ENCODE measurements at places on chromosomes 5 and 9.

DNA sequence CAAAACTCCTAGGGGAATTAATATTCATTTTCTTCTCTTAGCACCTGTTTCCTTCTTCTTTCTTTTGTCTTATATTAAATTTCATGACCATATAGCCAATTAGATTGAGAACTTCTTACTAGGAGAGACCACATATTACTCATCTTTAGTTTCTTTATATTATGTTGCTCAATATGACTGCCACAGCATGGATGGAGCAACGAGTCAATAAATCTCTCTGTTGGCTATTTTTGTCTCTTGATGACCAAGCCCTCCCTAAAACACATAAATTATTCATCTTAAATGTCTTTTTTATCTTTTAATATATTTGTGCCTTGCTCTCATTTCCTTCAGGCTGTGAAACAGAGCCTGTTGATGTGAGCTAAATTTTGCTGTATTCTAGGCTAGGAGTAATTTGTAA is 123.0 kb downstream of the ADAMTSL1 start:
- DNase-seq, result no peak

DNA sequence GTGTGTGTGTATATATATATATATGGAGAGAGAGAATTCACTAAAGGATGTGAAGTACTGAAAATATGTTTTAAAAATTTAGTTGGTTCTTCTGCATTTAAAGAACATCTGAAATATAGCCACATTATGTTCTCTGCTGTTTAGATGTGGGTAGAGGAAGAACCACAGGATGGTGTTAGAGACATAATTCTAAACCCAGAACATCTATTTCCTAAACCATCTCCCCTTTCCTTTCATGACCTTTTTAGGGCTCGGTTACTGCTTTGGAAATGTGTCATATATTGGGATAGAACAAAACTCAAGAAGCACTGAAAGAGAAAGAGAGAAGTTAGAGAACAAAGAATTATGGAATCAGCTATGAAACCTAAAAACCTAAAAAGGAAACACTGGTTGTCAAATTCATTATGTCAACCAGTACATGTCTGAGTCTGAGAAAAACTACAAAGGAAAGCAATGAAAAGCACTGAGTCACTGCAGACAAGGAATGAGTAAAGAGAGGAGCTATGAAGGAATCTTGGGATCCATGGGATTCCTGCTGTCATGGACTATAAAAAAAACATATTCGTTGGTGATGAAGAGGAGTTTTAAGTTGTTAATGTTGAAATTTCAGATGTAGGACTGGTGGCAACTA is 28.4 kb downstream of the SLC12A2 start:
- DNase-seq, result no peak

- no peak for DNase-seq
Measured at GRCh38 chr5:38921174-38921573, 75.4 kb downstream of the OSMR start.

DNA sequence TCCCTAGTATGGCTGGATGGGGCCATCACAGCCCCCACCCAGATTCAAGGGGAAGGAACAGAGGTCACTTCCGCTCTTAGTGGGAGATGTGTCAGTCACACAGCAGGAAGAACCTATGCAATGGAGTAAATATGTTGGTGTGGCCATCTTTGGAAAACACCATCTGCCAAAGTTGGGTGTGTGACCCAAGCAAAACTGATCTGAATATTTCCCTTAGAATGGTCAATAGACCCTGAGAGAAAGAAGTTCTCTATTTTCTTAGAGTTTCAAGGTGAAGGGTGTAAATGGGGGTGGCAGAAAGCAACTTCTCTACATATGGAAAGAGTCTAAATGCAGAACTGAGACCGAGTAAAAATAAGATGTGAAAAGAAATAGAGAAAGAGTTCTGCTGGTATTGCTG is 212.7 kb downstream of the ESM1 start:
- no peak for DNase-seq

DNA sequence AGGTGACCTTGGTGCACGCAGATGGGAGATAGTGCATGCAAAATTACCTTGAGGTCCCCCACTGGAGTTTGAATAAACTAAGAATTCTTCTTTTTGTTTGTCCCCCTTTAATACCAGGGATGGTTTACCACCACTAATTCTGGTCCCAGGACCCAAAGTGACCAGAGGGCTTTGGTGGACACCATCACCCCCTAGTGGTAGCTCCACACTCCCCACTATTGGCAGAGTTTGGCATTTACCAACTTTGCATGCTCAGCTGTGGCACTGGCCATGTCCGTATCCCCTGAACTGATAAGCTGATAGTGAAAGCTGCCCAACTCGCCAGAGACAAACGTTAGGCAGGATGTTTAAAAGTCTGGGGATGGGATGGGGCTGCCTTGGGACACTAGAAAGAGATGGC is 3.3 kb downstream of the ASTN2 start:
- no peak for DNase-seq

DNA sequence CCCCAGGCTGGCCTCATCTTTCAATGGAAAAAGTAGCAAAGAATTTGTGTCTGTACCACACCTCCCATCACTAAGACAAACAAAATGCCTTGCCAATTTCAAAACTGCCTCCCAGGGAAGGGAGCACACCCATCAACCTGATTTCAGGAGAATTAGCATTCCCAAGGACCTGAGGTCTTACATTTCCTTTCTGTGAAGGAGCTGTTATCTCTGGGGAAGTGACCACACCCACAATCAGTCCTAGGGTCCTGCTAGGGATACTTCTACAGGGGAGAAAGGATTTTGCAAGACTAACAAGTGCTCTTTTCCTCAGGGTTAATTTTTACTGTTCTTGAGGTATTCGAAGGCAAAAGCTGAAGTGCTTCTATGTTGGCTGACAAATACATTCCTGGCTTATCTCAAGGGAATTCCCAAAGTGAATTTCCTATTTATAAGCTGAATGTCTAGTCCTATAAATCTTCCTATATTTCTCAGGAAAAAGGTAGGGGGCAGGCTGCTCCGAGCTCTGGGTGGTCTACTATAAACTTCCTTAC is 97.4 kb upstream of the ITGA1 start:
- no peak for DNase-seq

GRCh38 chr9:127214421-127215267 is 49.9 kb upstream of the GARNL3 start:
- no peak for DNase-seq

DNA sequence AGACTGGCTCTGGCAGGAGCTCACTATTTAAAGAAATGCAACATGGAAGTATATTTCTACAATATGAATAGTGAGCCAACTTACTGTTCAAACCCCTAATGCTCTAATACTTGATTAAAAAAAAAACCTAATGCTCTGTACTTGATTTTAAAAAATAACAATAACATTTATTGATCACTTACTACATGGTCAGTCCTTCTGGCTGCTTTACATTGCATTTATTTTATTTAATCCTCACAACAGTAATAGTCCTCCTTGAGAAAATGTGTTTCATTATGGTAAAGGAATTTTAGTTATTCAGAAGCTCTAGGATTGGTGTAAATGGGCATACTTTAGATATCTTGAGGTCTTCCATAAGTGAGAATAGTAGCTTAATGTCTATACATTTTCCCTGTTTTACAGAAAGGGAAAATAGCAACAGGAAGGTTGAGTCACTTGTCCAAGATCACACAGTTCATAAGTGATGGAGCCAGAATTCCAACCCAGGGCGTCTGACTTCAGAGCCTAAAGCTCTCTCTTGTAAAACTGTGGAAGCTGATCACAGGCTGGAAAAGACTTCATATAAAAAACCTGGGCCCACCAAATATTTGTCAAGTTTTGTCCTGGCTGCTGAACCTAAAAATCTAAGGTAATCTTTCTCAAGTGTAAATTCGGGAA is 1.0 kb downstream of the STARD4 start:
- DNase-seq, result no peak

GRCh38 chr5:96963267-96963666 is 27.4 kb downstream of the LNPEP start:
- DNase-seq, result no peak

GRCh38 chr9:136160995-136161610 is 42.4 kb upstream of the TMEM250 start:
- no peak for DNase-seq
